ENCODE measurements at places on chromosomes 7 and 10. TPM values are rescaled to one million over a fixed set of nuclear protein-coding genes. Genes with fewer than 3 reads are reported as not detected.
A peak's percentile ranks its signal among the peaks of the same experiment; 100 is the strongest.

GRCh38 chr10:81040940-81041339 is 503.2 kb downstream of the SH2D4B start:
- no peak overlapping the region for H3K27ac ChIP-seq
- no peaks in the 10 kb centered on the region for H3K36me3 ChIP-seq
- H3K27me3 ChIP-seq = no peaks in the 10 kb centered on the region
- no peak overlapping the region for H3K4me3 ChIP-seq

- H3K4me3 ChIP-seq = no peak overlapping the region
- no peak overlapping the region for H3K27ac ChIP-seq
- H3K36me3 ChIP-seq = no peaks in the 10 kb centered on the region
Measured at GRCh38 chr10:124604214-124605000, 139.8 kb downstream of the FAM53B start.

GRCh38 chr7:89563597-89563996 is 590.7 kb upstream of the STEAP1 start:
- H3K27me3 ChIP-seq = no peaks in the 10 kb centered on the region

The MMRN2 gene
- total RNA-seq = not detected

GRCh38 chr10:32906595-32906994 is 51.4 kb downstream of the ITGB1 start:
- peaks cover 61% of the 10 kb centered on the region for H3K36me3 ChIP-seq
- DNase-seq = no peak

- H3K27ac ChIP-seq = no peak overlapping the region
- H3K36me3 ChIP-seq = peaks cover 6% of the 10 kb centered on the region
- peaks cover 2% of the 10 kb centered on the region for H3K4me1 ChIP-seq
- peaks cover 1% of the 10 kb centered on the region for H3K27me3 ChIP-seq
- no peak for DNase-seq
Measured at GRCh38 chr7:106326594-106327537, 42.1 kb upstream of the NAMPT start.

The C7orf33 gene
- not detected for total RNA-seq

GRCh38 chr10:851901-852300 is 79.6 kb downstream of the LARP4B start:
- H3K36me3 ChIP-seq = peaks cover 80% of the 10 kb centered on the region
- no peak for DNase-seq
- H3K27me3 ChIP-seq = no peaks in the 10 kb centered on the region
- H3K4me3 ChIP-seq = no peak overlapping the region

GRCh38 chr7:144649120-144649519 is 186.7 kb downstream of the TPK1 start:
- no peak overlapping the region for H3K4me3 ChIP-seq
- peaks cover 9% of the 10 kb centered on the region for H3K4me1 ChIP-seq
- peaks cover 14% of the 10 kb centered on the region for H3K36me3 ChIP-seq
- no peaks in the 10 kb centered on the region for H3K27me3 ChIP-seq

DNA sequence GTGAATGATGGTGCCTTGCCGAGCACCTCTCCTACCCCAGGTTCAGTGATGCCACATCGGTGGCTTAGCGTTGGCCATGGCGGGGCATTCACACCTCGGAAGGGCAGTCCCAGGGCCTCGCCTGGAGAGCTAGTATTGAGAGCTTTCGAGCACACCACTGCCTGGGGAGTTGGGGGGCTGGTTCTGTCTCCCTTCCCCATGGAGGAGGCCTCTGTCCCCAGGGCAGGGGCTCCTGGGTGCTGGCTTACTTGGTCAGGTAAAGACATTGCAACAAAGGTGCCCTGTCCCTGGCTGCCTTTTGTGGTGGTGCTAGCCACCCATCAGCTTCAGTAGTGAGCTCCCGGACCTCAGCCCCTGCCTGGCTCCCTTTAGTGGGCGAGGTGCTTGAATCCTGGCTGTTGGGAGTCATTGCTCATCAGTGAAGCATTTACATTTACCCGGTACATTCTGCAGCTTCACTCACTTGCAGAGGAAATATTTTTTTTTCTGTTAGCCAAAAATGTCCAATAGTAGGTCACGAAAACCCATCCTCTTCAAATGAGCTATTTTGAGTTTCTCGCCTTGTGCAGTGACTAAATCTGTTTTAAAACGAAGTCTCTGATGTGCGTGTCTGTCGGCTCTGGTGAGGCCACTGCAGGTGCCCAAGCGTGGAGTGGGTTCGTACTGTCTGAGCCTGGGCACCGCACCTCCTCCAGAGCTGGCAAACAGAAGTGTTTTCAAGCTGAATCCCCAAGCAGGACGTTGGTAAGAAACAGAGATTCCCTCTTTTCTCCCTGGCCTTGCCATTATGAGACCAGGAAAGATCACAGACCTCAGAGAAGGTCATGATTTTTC is 95.5 kb downstream of the INPP5A start:
- H3K27ac ChIP-seq = no peak overlapping the region
- H3K36me3 ChIP-seq = no peaks in the 10 kb centered on the region
- no peak overlapping the region for H3K4me3 ChIP-seq

The GPR15LG gene
- total RNA-seq = not detected

DNA sequence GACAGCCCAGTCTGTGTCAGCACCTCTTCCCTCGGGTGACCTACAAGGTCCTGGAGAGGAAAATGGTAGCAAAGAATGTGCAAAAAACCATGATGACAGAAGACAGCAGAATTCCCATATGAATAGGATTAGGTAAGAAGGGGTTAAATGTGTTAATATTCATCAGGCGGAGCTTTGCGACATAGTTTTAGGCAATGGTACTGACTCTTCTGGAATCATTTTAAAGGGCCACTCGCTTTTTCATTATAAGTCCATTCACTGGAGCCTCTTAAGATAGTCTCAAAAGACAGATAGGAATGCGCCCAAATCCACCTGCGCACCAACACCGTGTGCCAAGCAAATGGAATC is 38.2 kb downstream of the DLG5 start:
- H3K4me3 ChIP-seq = no peak overlapping the region
- no peaks in the 10 kb centered on the region for H3K4me1 ChIP-seq
- no peak overlapping the region for H3K27ac ChIP-seq
- H3K36me3 ChIP-seq = no peaks in the 10 kb centered on the region
- no peak for DNase-seq

- no peaks in the 10 kb centered on the region for H3K36me3 ChIP-seq
- H3K27ac ChIP-seq = no peak overlapping the region
- no peaks in the 10 kb centered on the region for H3K27me3 ChIP-seq
- DNase-seq = no peak
- H3K4me3 ChIP-seq = no peak overlapping the region
Measured at GRCh38 chr10:52651293-52651692, 121.3 kb downstream of the MBL2 start.

DNA sequence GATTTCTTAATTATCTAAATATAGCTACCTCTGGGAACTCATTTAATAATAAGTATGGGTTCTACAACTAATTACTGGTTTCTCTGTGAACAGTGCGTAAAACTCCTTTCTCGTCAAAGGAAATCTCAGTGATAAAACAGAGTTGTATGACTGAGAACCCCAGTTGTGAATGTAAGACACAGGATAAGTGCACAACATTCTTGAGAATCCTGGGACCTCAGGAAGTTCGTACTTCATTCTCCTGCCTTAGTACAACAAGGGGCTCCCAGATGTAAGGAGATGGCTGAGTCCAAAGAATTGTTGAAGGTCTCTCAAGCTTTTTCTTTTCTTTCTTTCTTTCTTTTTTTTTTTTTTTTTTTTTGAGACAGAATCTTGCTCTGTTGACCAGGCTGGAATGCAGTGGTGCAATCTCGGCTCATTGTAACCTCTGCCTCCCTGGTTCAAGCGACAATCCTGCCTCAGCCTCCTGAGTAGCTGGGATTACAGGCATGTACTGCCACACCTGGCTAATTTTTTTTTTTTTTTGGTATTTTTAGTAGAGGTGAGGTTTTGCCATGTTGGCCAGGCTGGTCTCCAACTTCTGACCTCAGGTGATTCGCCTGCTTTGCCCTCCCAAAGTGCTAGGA is 12.5 kb downstream of the DENND10 start:
- peaks cover 70% of the 10 kb centered on the region for H3K36me3 ChIP-seq
- H3K27ac ChIP-seq = no peak overlapping the region
- peaks cover 38% of the 10 kb centered on the region for H3K4me1 ChIP-seq
- no peaks in the 10 kb centered on the region for H3K27me3 ChIP-seq
- no peak overlapping the region for H3K4me3 ChIP-seq
- DNase-seq = no peak

GRCh38 chr7:66355756-66356155 is 150.6 kb downstream of the TPST1 start:
- H3K4me1 ChIP-seq = no peaks in the 10 kb centered on the region
- no peaks in the 10 kb centered on the region for H3K36me3 ChIP-seq

DNA sequence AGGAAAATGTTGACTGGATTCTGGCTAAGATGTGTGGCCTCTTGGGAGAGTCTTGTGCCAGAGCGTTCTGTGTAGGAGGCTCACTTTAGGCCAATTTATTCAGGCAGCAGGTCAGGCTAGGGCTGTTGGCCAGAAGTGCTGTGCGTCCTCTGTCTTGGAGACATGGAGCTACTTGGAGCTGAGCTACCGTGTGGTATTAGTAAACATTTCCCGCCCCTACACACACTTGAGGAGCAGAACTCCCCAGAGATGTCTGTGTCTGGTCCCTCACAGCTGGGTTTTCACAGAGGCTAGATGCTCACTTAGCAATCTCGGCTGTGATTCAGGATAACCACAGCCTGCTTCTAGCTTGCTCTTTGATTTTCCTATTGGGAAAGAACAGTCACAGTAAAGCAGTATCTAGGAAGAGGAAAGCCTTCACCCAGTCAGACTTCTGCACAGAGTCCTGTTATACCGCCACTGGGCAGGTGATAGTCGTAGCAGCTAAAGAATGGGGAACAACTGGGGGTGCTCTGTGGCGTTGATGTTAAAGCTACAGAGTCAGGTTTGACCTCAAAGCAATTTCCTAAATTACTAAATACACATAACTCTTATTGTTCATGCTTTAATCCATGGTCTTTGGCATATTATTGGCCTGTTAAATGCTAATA is 86.7 kb downstream of the MDFIC start:
- H3K4me3 ChIP-seq = peak overlapping the region; percentile 72
- H3K36me3 ChIP-seq = peaks cover 68% of the 10 kb centered on the region
- H3K27ac ChIP-seq = peak overlapping the region; percentile 96
- no peaks in the 10 kb centered on the region for H3K27me3 ChIP-seq
- H3K4me1 ChIP-seq = peaks cover 79% of the 10 kb centered on the region

- H3K27me3 ChIP-seq = peaks cover 9% of the 10 kb centered on the region
- H3K4me3 ChIP-seq = peak overlapping the region; percentile 96
- no peak for DNase-seq
- peak overlapping the region; percentile 93 for H3K27ac ChIP-seq
- peaks cover 13% of the 10 kb centered on the region for H3K36me3 ChIP-seq
- H3K4me1 ChIP-seq = peaks cover 30% of the 10 kb centered on the region
Measured at GRCh38 chr10:22002591-22003176, 846 bp downstream of the DNAJC1 start.

The SH2B2 gene
- 2.3 TPM for total RNA-seq

The LYZL2 gene
- not detected for total RNA-seq

DNA sequence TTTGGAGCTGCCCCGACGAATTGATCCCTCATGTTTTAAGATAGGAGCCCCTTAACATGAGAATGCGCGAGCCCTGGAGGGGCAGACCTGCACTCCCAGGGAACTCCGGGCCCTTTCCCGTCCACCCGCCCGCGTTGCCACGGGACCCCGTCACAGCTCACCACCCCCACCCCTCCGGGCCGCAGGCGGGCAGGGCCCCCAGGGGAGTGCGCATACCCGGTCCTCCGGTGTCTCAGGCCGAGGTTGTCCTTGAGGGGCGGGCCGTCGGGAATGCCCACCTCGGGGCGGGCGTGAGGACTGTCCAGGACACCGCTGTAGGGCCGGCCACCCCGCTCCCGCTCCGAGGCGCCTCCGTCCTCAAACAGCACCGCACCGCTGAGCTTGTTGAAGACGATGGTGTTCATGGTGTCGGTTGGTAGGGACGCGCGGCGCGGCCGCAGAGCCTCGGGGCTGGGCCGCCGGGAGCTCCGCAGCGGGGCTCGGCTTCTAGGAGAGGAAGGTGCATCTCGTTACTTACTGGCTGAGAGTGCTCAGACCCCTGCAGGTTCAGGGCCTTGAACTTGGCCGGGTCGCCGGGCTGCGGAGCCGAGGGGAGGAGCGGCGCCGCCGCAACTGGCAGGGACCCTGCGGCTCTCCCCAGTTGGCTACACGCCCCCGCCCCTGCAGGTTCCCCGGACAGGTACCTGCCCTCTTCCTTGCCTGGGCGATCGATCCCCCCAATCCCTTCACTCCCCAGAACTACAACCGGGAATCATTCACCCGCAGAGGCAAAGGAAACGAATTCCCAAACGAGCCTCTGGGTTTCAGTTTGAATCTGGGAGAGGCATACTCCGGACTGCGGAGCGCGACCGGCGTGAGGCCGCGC is 2.4 kb downstream of the MKX start:
- H3K27ac ChIP-seq = no peak overlapping the region

The TAS2R40 gene
- not detected for total RNA-seq

The DOCK1 gene
- not detected for total RNA-seq

GRCh38 chr10:77139252-77140160 is 498.1 kb downstream of the KCNMA1 start:
- H3K36me3 ChIP-seq = no peaks in the 10 kb centered on the region
- no peak overlapping the region for H3K27ac ChIP-seq
- H3K27me3 ChIP-seq = no peaks in the 10 kb centered on the region
- no peaks in the 10 kb centered on the region for H3K4me1 ChIP-seq
- no peak for DNase-seq

DNA sequence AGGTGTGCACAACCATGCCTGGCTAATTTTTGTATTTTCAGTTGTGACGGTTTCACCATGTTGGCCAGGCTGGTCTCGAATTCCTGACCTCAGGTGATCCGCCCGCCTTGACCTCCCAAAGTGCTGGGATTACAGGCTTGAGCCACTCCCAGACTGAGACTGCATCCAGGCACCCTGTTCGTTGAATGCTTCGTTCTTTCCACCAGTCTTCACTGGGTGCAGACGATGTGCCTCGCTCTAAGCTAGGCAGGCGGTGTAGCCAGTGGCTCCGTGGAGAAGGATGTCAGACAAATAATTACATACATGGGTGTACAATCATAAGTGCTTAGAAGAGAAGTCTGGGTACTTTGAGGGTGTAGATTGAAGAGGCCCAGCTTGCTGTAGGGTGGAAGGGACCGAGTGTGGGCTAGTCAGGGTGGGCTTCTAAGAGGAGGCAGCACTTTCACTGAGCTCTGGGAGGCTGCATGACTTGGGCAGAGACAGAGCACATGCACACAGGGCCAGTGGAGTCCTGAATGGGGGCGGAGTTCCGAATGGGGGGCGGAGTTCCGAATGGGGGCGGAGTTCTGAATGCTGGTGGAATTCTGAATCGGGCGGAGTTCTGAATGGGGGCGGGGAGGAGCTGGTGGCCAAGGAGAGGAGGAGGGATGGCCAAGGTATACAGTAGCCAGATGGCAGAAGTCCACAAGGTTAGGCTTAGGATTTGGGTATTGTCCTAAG is 74.3 kb downstream of the COL26A1 start:
- no peaks in the 10 kb centered on the region for H3K36me3 ChIP-seq
- no peak overlapping the region for H3K4me3 ChIP-seq
- no peak overlapping the region for H3K27ac ChIP-seq
- no peaks in the 10 kb centered on the region for H3K4me1 ChIP-seq
- peaks cover 13% of the 10 kb centered on the region for H3K27me3 ChIP-seq

- no peak overlapping the region for H3K4me3 ChIP-seq
- DNase-seq = no peak
- H3K27ac ChIP-seq = no peak overlapping the region
- no peaks in the 10 kb centered on the region for H3K27me3 ChIP-seq
- peaks cover 2% of the 10 kb centered on the region for H3K4me1 ChIP-seq
Measured at GRCh38 chr10:88027570-88027969, 164.1 kb downstream of the PTEN start.

The MRC1 gene
- not detected for total RNA-seq

GRCh38 chr7:84948634-84949033 is 238.2 kb downstream of the SEMA3D start:
- DNase-seq = no peak
- no peak overlapping the region for H3K4me3 ChIP-seq
- H3K27ac ChIP-seq = no peak overlapping the region
- H3K4me1 ChIP-seq = no peaks in the 10 kb centered on the region
